Effector memory CD4-positive, alpha-beta T cell (primary cell): ENCODE measurements at places on chromosomes 11 and 22.

DNA sequence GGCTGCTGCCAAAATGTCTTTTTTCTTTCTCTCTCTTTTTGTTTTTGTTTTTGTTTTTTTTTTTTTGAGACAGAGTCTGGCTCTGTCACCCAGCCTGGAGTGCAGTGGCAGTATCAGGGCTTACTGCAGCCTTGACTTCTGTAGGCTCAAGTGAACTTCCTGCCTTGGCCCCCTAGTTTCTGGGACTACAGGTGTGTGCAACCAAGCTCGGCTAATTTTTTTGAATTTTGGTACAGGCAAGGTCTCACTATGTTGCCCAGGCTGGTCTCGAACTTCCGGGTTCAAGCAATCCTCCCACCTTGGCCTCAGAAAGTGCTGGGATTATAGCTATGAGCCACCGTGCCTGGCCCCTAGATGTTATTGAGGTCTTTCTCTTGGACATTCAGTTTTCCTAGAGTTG lies 2.2 kb upstream of the DDX10 start:
- DNase-seq, result no peak

- DNase-seq, result no peak
Observed at GRCh38 chr22:43411869-43412807, at the start of gene MPPED1. TSS of gene MPPED1 (plus strand) at chr22:43412014. CDS start at chr22:43424986, 12,972 bp downstream.

DNA sequence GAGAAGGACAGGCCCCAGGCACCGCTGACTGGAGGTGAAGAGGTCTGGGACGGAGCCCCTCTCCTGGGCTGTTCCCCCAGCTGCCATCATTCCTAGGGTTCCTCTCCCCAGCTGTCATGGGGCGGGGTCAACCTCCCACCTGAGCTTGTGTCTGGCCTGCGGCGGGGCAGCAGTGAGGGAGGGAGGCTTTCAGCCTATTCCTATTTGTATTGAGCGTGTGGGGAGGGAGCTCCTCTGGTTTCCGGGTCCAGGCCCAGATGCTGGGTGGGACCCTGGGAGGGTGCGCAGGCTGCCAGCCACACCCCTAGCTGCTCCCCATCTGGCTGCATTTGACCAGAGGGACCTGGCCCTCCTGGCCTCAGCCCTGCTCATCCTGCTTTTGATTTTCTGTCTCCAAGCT lies 13.7 kb downstream of the TSPAN4 start:
- DNase-seq, result no peak

GRCh38 chr22:19214078-19214473 lies 35.5 kb upstream of the SLC25A1 start:
- DNase-seq, result no peak

DNA sequence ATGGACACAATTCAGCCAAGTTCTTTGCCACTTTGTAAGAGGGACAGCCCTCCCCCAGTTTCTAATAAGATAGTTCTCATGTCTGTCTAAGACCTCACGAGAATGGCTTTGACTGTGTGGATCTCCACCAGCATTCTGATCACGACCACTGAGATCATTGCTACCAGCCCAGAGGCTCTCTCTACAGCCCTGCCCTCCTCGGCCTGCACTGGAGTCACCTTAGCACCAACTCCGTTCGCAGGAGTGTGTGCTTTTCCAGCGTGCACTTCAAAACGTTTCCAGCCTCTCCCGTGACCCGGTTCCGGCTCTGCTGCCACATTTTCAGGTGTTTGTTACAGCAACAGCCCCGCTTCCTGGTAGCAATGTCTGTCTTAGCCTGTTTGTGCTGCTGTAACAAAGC lies 26.2 kb downstream of the TSPAN32 start:
- DNase-seq, result no peak

GRCh38 chr22:33129621-33130020 lies 71.4 kb upstream of the SYN3 start:
- DNase-seq, result no peak

DNA sequence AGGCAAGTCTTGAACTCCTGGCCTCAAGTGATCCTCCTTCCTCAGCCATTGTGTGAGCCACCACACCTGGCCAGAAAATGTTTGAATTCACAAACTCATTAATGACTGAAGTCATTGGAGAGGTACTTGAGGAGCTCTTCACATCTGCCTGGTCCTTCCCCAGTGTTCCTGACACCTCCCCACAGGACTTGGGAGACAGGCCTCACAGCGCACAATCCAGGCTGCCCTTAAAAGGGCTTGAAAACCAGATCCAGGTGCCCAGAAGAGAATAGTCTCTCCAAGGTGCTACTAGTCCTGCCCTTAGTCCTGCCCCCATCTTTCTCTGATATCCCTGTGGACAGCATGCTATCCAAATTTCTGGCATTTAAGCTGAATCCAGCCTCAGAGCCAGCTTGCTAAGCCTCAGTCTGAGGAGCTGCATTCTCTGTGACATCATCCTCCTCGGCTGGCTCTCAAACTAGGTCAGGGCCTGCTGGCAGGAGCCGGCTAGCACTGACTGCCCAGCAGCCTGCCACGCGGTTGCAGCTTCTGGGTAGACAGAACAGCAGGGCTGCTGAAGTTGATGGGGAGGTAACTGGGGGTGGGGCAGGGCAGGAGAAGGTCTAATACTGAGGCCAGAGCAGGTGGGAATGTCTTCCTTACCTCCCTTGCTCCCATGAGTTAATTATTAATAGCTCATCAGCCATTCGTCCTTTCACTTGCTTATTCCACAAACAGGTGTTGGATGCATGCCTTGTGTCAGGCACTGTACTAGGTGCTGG lies 35.3 kb upstream of the NECTIN1 start:
- DNase-seq, result no peak

DNA sequence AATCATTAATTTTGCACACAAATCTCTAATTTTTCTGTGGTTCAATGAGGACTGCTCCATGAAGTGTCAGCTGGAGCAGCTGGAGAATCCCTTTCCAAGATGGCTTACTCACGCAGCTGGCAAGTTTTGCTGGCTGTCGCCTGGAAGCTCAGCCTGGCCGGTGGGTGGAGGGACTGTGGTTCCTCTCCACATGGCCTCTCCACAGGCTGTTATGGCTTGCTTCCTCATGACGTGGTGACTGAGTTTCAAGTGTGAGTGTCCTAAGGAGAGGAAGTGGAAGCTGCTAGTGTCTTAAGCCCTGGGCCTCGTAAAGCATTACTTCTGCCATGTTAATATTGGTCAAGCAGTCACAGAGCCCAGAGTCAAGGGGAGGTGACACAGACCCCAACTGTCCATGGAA lies 14.0 kb upstream of the NRIP3 start:
- no peak for DNase-seq

DNA sequence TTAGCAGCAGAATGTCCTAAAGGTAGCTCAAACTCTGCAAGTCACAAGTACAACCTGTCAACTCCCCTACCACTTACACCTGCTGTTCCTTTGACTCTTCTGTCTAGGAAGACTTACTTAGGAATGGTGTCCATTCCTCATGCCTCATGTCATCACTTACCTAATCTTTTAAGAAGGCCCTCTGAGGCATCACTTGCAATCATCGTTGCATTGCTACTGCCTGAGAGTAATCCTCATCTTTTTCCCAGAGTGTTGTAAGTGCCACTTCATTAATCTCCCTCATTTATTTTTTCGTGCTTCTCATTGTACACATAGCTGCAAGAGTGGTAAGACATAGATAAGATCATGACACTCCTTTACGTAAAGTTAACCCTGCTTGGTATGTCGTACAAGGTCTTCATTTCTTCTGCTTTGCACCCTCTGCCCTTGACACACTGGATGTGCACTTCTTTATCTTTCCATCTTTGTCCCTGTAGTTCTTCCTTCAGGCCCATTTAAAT lies 54.6 kb downstream of the SFI1 start:
- no peak for DNase-seq

- DNase-seq, result no peak
Observed at GRCh38 chr11:65945430-65945911, at the start of gene TSGA10IP. TSS of gene TSGA10IP (plus strand) at chr11:65945480. CDS start at chr11:65945676, 196 bp downstream.

DNA sequence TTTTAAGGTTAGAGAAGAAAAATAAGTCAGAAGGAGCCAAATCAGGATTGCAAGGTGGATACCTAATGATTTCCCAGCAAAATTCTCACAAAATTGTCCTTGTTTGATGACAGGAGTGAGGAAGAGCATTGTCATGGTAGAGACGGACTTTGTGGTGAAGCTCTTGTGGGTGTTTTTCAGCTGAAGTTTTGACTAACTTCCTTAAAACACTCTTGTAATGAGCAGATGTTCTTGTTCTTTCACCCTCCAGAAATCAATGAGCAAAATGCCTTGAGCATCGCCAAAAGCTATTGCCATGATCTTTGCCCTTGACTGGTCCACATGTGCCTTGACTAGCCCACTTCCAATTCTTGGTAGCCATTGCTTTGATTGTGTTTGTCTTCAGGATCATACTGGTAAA lies 20.0 kb downstream of the CALCB start:
- DNase-seq, result no peak

DNA sequence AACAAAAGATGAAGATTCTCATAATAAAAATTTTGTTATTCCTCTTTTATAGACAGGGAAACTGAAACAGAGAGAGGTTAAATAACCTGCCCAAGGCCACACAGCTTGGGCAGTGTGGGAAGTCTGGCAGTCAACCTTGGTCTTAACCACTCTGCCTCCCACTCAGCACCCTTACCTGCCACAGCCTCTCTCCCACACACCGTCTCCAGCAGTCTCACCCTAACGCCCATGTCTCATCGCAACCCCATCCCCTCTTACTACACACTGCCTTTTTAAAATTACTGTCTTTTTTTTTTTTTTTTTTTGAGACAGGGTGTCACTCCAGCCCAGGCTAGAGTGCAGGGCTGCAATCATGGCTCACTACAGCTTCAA lies 25.0 kb downstream of the ARRB1 start:
- no peak for DNase-seq

DNA sequence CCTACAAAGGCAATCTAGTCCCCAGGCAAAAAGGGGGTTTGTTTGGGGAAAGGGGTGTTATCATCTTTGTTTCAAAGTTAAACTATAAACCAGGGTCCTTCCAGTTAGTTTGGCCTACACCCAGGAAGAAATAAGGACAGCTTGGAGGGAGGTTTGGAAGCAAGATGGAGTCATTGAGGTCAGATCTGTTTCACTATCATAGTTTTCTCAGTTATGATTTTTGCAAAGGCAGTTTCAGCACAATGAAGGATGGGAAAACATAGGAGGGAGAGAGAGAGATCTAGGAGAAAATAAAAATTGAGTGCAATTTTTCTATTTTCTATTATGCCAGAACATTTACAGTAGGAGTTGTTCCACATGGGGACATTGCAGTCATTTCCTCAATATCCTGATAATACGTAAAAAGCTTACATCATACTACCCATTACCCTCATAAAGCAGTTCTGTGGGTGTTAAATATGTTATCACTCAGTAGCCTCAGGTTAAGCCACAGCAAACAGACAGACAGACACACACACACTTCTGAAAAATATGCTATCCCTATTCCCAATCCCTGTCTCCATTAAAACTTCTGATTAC lies 401.3 kb upstream of the FAT3 start:
- no peak for DNase-seq

DNA sequence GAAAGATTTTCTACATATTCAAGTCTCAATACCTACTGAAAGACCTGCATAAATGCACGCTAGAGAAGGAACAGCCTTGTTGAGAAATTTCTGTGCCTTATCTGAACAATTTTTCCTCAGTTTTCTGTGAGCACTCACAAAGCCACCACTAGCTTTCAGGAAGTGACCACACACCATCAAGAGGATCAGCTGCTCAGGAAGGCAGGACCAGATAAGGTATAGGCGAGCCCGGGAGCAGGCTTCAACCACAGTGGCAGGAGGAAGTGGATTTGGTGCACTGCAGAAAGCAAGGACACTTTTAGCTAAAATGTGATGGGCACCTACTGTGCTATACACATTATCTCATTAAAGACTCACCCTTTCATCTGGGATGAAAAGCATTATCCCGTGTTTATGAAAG lies 220.8 kb downstream of the RAB38 start:
- DNase-seq, result no peak

DNA sequence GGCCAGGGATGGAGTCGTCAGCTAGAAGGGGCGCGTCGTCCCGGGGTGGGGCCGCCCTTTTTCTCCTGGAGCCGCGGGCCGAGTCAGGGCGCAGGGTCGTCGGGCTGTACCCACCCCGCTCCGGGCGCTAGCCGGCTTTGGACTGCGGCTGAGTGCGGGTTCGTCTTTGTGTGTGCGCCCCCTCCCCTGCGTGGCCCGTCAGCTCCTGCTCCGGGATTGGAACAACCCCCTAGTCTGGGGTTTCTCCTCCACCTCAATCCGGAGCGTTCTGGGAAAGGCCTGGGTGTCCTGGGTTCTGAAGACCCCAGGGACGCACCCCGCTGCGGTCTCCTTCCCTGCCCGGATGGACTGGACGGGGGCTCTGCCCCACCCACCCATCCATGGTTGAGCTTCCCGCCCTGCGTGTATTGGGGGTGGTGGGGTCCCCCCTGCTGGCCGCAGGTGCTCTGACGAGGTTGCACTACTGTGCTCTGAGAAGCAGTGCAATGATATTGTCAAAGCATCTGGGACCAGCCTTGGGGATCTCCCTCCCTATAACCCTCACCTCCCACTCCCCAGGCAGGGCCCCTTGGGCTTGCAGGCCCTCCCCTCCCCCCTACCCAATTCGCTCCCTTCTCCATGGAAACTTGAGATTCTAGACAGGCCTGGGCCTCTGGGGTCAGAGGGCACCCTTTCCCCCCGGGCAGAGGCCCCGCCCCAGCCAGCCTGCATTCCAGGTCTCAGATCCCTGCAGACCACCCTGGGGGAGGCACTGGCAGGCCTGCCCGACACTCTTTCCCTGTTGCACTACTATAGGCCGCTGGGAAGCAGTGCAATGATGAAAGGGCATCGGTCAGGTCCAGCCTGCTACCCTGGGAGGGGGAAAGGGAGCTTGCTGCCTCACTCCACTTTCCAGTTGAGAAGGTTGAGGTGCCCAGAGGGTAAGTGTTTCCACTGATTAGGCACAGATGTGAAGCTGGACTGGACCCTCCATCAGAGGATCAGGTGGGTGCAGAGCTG lies 10.7 kb downstream of the SDF2L1 start:
- DNase-seq, result no peak
